ENCODE measurements at places on chromosomes 13 and 19. TPM values are rescaled to one million over a fixed set of nuclear protein-coding genes. Genes with fewer than 3 reads are reported as not detected.

The LAIR2 gene
- total RNA-seq: not detected

The POSTN gene
- 24.5 TPM for total RNA-seq

The POU2F2 gene
- total RNA-seq: 0.08 TPM

The CDC34 gene
- 83.4 TPM for total RNA-seq

The MAST1 gene
- not detected for total RNA-seq

The MIPEP gene
- 13.2 TPM for total RNA-seq

The METTL21C gene
- total RNA-seq: not detected

The TUBB4A gene
- not detected for total RNA-seq

The MYPOP gene
- 1.1 TPM for total RNA-seq

The CFD gene
- total RNA-seq: 156 TPM

The S1PR2 gene
- 22.9 TPM for total RNA-seq

All from smooth muscle cell of the coronary artery (primary cell).